Activated T-cell treated with anti-CD3 and anti-CD28 coated beads, Interleukin-2, amount 50 U/mL, for 72 hours (primary cell): ENCODE measurements at places on chromosomes 7 and 10. TPM values are rescaled to one million over a fixed set of nuclear protein-coding genes. Genes with fewer than 3 reads are reported as not detected.

TMEM176B gene
- total RNA-seq = not detected

MAT1A gene
- total RNA-seq = not detected

PNLIPRP3 gene
- total RNA-seq = not detected

KAZALD1 gene
- 0.49 TPM for total RNA-seq

FLNC gene
- 0.07 TPM for total RNA-seq

GOLGA7B gene
- total RNA-seq = 0.83 TPM

AQP1 gene
- 0.60 TPM for total RNA-seq

NRP1 gene
- total RNA-seq = 0.72 TPM

EIF4EBP2 gene
- 24.3 TPM for total RNA-seq

FXYD4 gene
- not detected for total RNA-seq

MRC1 gene
- total RNA-seq = 0.14 TPM

TRPV5 gene
- not detected for total RNA-seq

PAX4 gene
- total RNA-seq = not detected

ACSL5 gene
- 54.5 TPM for total RNA-seq

UFSP1 gene
- total RNA-seq = 0.83 TPM

KLF14 gene
- not detected for total RNA-seq

PAPOLB gene
- total RNA-seq = 0.05 TPM

HK1 gene
- total RNA-seq = 149 TPM

TAF3 gene
- 19.3 TPM for total RNA-seq

CEP41 gene
- 19.1 TPM for total RNA-seq

PKD1L1 gene
- 0.10 TPM for total RNA-seq

CLEC2L gene
- not detected for total RNA-seq

LIPF gene
- not detected for total RNA-seq

C10orf67 gene
- 0.39 TPM for total RNA-seq

STAG3 gene
- total RNA-seq = 121 TPM

C10orf62 gene
- total RNA-seq = not detected

COL17A1 gene
- not detected for total RNA-seq

CYP26A1 gene
- total RNA-seq = not detected

ZP3 gene
- 7.7 TPM for total RNA-seq

HABP2 gene
- total RNA-seq = not detected

CALCR gene
- not detected for total RNA-seq

ZNF727 gene
- 0.19 TPM for total RNA-seq

SAMD9L gene
- total RNA-seq = 16.4 TPM

PNLIPRP1 gene
- total RNA-seq = not detected

GNAT3 gene
- total RNA-seq = not detected
